AG10803 (cell line): ENCODE measurements at places on chromosomes 1 and 21.

GRCh38 chr1:159663552-159663951 is 50.8 kb downstream of the CRP start:
- DNase-seq, result no peak

DNA sequence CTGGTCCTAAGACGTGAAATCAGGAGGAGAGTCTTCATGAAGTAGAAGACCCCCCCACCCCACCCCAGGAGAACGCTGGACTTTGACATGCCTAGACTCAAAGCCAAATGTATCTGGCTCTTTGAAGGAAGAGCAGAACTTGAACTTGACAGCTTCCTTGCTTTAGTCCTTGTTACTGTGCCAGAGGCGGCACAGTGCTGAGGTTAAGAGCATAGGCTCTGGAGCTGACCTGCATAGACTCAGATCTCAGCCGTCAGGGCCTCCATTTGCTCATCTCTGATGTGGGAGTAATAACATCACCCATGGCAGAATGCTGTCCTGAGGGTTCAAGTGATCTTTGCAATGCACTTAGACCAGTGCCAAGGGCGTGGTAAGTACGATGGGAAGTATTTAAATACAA is 39.0 kb downstream of the COL6A1 start:
- no peak for DNase-seq

DNA sequence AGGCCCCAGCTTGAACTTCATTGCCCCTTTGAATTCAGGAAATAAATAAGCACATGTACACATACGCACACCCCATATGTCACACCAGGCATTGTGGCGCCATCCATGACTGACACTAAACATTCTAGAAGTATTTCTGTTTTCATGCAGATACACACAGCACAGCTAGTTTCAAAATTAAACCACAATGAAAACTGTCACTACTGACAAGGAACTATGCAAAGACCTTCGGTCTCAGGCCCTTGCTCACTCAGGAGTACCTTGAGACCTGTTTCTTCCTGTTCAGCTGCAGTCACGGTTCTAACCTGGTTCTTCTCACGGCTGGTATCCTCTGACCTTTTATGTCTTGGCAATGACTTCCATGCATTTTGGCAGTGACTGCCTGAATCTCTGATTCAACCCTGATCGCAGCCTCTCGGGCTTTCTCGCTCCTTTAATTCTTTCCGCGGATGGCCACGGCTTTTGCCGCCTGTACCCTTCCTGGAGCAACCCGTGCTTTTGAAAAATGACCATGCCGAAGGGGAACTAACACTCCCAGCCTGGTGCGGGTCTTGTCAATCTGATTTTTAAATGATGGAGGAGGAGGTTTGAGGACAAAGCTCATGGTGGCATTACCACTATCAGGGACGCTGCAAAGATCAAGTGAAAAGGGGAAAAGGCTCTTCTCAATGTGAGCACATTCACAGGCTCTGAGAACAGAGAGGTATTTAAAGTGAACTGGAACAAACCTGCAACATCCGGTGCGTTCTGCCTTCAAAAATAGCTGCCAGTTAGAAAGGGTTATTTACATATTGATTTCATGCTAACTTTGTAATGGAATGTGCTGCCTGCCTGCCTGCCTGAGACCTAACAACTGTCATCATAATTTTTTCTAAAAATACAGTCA is 384.6 kb downstream of the RRAGC start:
- no peak for DNase-seq

GRCh38 chr21:39610703-39611102 is 2.0 kb upstream of the B3GALT5 start:
- DNase-seq, result no peak

GRCh38 chr1:22415489-22415888 is 36.2 kb upstream of the ZBTB40 start:
- no peak for DNase-seq

GRCh38 chr1:44684525-44684924 is 10.0 kb downstream of the ARMH1 start:
- DNase-seq, result no peak

- no peak for DNase-seq
Measured at GRCh38 chr1:61680500-61680899, 44.4 kb downstream of the TM2D1 start.

DNA sequence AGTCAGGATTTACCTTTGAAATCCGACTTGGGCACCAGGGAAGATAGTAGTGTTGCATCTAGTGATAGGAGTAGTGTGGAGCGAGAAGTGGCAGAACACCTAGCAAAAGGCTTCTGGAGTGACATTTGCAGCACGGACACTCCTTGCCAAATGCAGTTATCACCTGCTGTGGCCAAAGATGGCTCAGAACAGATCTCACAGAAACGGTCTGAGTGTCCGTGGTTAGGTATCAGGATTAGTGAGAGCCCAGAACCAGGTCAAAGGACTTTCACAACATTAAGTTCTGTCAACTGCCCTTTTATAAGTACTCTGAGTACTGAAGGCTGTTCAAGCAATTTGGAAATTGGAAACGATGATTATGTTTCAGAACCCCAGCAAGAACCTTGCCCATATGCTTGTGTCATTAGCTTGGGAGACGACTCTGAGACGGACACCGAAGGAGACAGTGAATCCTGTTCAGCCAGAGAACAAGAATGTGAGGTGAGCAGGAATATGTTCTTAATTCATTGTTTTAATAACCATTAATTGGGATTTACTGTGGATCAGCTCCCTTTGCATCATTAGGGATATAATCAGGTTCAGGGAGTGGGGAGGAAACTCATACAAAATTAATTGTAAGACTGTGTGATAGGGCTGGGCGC is 28.3 kb downstream of the BACH1 start:
- no peak for DNase-seq

DNA sequence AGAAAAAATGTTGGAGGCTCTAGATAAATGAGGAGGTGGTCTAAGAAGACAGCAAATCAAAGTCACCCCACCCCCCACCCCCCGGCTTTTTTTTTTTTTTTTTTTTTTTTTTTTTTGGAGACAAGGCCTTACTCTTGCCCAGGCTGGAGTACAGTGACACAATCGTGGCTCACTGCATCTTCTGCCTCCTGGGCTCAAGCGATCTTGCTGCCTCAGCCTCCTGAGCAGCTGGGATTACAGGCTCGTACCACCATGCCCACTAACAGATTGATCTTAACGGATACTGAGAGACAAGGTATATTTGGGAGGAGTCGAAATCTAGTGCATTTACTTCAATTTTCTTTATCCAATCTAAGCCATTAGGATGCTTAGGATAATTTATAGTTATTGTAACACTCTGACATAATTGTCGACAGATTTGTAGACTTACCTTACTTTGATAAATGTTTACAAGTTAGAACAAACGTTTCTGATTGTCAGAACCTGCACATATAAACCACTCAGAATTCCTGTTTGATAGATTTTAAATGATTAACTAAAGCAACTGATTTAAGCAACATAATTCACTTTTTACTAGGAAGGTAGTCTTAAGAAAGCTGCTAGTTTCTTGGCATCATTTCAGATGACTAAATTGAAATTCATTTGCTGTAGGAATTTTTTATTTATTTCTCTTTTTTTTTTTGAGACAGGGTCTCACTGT is 33.7 kb upstream of the NBL1 start:
- DNase-seq, result peak; percentile 20

GRCh38 chr1:97640677-97641076 is 280.2 kb downstream of the DPYD start:
- DNase-seq, result no peak

DNA sequence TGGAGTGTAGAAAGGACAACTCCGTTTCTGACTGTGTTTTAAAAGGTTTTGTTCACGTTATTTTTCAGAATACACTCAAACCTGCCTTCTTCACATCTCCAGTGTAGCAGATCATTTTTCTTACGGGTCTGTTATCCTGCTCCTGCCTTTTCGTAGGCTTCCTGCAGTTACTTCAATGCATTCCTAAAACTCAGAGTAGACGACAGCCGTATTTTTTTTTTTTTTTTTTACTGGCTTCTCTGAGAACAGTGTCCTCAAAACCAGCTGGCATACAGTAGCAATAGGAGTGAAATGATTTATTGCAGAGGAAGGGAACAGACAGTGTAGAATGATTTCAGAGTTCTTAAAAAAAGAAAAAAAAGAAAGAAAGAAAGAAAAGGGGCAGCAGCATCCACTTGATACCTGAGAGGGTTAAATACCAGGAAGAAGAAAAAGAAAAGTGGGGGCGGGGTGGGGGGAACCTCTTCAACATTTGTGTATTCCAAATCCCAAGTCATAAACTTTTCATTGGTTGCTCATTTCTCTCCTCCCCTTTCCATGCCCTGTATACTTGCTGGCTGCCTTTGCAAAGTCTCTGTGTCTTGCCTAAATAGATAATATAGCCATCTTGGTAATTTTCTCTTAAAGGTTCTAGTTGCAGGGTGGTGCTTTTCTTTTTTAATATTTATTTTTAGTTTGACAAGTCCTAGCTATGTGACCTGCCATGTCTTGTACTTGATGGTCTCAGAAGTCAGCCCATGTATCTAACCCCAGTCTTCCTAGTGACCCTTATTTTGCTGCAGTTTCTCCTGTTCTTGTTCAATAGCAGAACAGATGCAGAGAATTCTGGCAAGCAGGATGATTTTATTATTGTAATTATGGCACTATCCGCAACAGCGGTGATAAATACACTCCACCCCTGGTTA is 2.8 kb downstream of the TGFB2 start:
- no peak for DNase-seq

- peak; percentile 63 for DNase-seq
Measured at GRCh38 chr1:36099681-36100341, 11.1 kb downstream of the ADPRS start.

DNA sequence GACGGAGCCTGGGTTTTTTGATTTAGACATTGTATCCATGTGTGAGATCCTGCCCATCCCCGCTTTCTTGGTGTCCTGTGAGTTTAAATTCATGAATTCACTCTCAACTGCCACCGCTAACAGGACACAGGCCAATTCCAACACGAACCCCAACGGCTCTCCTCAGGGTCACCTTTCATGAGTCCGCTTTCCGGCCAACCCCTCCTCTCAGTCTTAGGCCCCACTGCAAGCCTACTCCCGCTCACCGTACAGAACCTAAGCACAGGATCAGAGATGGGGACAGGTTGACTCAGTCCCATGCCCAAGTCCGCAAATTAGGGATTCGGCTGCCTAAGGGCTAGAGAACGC is 238 bp upstream of the SCP2 start:
- DNase-seq, result no peak

DNA sequence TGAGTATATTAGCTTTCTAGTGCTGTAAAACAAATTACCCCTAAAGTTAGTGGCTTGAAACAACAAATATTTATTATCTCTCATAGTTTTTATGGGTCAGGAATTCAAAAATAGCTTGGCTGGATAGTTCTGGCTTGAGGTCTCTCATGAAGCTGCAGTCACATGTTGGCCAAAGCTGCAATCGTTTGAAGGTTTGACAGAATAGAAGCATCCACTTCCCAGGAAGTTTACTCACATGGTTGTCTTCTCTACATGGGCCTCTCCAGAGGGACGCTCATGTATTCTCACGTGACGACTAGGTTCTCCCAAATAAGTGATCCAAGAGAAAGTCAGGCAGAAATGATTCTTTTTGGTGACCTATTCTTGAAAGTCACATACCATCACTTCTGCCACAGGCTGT is 99.1 kb downstream of the NIBAN1 start:
- DNase-seq, result no peak

GRCh38 chr1:163197022-163197421 is 5.7 kb downstream of the RGS5 start:
- no peak for DNase-seq

- DNase-seq, result no peak
Measured at GRCh38 chr21:38721055-38721454, 84.7 kb upstream of the ETS2 start.

DNA sequence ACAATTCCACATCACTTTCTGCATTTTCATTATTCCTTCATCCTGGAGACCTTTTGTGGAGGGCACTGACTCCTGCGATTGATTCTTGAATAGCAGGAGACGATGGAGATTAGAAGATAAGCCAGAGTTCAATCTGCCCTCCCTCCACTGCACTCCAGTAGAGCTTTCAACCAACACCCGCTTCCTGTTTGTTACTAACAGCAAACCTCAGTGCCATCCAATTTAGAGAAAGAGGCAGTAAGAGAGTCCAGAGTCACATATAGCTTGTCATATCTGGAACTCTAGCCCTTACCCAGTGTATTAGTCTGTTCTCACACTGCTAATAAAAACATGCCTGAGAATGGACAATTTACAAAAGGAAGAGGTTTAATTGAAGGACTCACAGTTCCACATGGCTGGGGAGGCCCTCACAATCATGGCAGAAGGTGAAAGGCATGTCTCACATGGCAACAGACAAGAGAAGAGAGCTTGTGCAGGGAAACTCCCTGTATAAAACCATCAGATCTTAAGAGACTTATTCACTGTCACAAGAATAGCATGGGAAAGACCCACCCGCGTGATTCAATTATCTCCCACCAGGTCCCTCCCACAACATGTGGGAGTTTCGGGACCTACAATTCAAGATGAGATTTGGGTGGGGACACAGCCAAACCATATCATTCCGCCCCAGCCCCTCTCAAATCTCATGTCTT is 55.9 kb downstream of the PCBP3 start:
- no peak for DNase-seq

- no peak for DNase-seq
Measured at GRCh38 chr1:243686159-243686558, 163.9 kb downstream of the AKT3 start.

DNA sequence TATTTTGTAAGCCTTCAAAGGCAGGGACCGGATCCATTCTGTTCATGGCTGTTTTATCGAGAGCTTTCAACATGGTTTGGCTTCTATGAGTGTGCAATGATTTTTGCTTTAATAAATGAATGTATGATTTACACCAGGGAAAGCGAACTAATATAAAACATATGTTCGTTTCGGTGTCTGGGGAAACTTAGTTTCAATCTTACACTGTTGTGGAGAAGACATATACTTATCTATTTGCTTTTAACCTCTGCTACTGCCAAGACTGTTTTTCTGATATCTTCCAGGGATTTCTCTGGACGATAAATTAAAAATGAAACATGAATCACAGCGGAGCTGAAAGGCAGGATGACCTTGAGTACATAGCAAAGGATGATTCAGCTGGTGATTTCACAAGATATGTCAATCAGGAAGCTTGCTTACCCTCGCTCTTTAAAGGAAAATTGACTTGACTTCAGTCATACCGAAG is 14.7 kb upstream of the CYYR1 start:
- DNase-seq, result peak; percentile 76
